ENCODE measurements at places on chromosomes 4 and X.
A peak's percentile ranks its signal among the peaks of the same experiment; 100 is the strongest.

- no peak for DNase-seq
Observed at GRCh38 chrX:105451401-105451800, 230.9 kb upstream of the TEX13A start.

GRCh38 chrX:12327836-12328235, 189.6 kb downstream of the FRMPD4 start:
- DNase-seq: no peak

DNA sequence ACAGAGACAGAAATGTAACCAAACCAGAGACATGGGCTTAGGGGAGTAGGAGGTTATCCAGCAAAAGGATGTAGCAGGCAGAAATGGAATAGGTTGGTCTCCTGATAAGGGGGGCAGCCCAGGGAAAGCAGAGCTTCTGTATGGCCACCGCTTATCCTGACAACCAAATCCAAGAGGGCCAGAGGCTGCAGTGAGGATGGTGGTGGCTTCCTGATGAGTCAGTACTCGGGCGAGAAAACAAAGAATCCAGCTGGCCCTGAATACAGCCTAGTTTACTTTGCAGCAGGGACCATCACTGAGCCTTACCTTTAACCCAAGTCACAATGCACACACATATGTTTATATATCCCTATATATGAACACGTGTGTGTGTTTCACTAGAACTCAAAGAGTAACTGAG, 129.7 kb upstream of the FTHL17 start:
- DNase-seq: no peak

- no peak for DNase-seq
Observed at GRCh38 chr4:94965852-94966251, 208.1 kb downstream of the BMPR1B start.

GRCh38 chr4:157804986-157805385, 367.8 kb downstream of the GASK1B start:
- no peak for DNase-seq

GRCh38 chr4:52102587-52102986, 51.5 kb downstream of the SPATA18 start:
- DNase-seq: no peak

DNA sequence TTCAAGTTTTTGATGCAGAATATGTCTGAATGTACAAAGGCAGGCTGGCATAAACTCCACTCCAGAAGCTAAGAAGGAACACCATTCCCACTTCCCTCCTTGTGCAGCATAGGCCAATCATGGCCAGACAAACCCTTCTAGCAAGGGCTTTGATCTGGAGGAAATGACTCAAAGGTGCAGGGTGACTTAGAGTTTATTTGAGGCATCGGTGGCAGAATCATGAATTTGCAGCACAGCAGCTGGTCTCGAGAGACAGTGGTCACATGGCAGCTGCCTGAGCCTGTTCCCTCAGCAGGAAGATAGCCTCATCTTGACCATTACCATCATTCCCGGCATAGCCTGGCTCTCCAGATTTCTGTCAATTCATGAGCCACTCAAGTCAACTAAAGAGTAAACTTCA, 154.5 kb downstream of the ATP10D start:
- DNase-seq: no peak

DNA sequence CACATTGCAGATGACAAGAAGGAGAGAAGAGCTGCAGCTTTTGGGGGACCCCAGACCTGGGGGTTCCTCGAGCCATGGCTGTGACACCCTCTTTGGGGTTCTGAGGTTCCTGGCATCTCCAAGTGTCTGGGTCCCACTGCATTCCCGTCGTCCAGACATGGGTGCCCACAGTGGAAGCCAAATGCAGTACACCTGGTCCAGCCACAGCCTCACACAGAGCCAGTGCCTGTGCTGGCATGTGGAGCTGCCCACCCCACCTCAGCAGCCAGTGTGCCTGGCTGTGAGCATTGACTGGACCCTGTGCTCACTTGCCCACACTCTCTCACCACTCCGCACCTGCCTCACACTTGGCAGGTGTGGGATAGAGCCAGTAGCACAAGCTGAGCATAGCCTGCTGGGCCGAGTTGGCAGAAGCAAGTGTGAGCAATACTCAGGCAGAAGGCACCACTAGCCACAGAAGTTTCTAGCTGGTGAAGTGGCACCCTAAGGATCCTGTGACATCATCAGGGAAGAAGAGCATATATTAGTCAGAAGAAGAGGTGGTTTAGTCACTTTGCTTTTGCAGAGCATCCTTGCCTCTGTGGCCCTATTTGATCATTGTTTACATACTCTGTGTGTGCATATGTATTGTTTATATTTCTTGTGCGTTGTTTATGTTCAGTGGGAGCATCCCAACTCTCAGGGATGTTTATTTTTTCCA, 65.0 kb upstream of the MAGEB2 start:
- no peak for DNase-seq

GRCh38 chr4:147717878-147718277, 14.0 kb upstream of the ARHGAP10 start:
- DNase-seq: no peak

DNA sequence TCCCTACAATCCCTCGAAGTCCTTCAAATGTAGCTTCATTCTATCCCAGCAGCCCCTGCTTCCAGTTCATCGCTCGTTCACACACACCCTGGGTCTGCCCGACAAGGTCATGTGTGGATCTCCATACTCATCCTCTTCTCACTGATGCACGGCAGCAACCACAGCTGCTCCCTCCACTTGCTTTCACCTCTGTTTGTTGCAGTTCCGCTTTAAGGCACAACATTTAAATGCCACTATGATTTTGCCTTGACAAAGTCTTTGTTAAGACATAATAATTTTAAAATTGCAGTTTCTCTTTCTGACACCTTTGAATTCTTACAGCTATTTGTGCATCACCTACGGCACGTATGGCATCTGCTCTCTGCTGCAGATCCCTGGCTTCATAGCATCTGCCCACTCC, 1.8 kb downstream of the ODAPH start:
- no peak for DNase-seq

DNA sequence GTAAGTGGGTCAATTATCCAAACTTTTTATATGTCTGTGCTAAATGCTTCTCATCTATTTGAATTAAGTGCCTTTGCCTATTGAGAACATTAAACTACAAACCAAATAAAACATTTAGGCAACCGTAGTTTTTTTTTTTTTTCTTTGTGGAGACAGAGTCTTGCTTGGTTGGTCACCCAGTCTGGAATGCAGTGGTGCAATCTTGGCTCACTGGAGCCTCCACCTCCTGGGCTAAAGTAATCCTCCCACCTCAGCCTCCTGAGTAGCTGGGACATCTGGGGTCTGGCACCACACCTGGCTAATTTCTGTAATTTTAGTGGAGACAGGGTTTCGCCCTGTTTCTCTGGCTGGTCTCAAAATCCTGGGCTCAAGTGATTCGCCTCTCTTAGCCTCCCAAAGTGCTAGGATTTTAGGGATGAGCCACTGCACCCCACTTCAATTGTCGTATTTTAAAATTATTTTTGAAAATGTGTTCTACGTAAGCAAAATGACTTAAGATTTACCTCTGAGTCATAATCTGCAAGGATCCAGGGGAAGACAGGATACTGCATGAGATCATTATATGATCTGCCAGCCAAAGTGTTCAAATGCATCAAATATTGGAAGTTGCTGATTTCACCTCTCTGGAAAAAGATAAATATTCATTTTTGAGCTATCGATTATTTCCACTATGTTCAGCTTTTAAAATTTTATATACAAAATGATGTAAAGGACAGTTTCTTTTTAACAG, 125.6 kb downstream of the CDS1 start:
- no peak for DNase-seq

DNA sequence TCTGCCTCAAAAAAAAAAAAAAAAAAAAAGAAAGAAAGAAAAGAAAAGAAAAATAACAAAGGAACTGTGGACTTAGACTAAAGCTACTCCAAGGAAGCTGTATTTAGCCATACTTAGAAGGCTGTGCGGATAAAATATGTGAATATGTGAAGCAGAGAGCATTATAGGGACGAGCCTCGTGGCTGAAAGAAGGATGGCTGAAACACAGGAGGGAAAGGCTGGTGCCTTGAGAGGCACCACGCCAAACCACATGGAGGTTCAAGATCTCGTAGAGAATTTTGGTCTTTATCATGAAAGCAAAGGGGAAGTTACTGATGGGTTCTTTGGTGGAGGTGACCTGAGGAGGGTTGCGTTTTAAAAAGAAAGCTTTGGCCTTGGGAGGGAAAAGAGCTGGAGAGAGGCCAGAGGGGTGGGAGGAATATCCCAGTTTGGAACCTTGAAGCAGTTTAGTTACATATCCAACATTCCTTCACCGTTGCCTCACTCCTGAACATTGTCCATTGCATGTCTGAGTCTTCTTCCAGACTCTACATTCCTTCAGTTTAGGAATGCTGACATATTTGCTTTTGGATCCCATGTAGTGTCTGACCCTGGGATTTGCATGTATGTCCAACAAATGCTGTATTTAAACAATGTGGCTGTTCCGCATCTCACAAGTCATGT, 82.5 kb downstream of the CPE start:
- DNase-seq: no peak

DNA sequence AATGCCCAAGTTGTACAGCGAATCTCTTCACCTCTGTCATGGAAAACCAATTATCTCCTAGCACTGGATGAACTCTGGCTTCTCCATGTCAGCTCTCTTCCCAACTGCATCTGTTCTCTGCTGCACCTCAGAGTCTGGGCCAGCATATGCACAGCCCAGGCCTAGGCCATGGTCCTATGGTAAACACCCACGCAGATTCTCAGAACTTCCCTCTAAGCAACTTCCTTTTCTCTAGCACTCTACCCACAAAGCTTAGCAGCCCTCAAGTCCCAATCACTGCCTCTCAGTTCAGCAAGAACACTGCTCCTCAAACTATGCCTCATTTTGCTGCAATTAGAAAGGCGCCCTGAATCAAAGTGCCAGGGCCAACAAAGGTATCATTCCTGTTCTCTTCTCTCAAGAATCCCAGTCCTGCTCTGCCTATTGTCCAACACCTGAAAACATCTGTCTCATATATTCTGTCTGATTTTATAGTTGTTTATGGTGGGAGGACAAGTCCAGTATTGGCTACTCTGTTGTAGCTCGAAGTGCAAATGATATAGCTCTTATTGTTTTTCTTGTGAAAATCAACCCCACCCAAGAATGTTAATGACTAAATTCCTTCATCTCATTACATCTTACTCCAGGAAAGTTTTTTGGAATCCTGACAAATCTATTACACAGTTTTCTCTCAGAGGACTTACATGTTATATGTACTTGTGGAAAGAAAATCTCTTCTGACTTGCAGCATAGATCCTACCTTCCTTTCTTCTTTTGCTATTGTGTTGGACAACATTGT, 85.4 kb downstream of the DCHS2 start:
- no peak for DNase-seq

- no peak for DNase-seq
Observed at GRCh38 chr4:14583752-14584151, 418.5 kb upstream of the CPEB2 start.

GRCh38 chr4:81023484-81023883, 7.0 kb upstream of the BMP3 start:
- no peak for DNase-seq

DNA sequence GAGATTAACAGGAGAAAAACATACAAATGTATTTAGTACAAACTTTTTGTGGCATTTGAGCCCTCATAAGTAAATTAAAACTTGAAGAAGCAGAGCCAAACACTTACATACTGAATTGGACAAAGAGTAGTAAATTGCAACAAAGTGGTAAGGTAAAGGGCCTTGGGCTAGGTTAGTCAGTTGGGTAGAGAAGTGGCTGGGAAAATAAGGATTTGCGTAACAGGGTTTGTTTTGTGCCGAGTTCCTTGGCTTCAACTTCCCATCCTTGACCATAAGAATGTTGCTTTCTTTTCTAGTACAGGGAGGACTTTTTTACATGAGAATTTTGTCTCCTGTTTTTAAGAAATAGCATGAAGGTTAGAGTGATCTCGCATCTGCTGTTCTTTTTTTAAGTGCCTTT, 33.3 kb upstream of the DSPP start:
- DNase-seq: no peak

DNA sequence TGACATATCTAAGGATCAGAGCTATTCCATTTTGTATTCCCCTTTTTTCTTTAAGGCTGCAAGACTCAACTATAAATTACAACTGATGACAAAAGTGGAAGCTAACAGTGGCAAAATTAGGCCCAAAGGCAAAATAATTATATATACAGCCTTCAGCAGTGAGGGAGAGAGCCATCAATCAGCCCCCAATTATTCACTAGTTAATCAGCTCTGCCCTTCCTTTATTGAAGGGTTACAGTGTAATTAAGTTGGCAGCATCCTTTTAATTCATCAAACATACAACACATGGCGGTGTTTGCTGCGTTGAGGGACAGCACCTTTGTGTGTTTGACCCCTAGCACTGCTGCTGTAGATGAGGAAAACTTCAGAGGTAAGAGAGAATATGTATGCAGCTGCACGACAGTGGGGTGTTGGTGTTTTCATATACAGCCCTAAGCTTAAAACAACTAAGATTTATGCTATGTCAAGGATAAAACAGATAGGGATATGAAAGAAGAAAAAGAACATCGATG, 973.9 kb upstream of the POU3F4 start:
- DNase-seq: no peak

- DNase-seq: no peak
Observed at GRCh38 chr4:161256716-161257115, 907.1 kb downstream of the FSTL5 start.

- no peak for DNase-seq
Observed at GRCh38 chrX:2224161-2224560, 276.6 kb downstream of the DHRSX start.

GRCh38 chr4:1752284-1753041, 31.1 kb downstream of the TACC3 start:
- DNase-seq: peak; percentile 75

- DNase-seq: no peak
Observed at GRCh38 chr4:42080306-42080705, 72.1 kb downstream of the BEND4 start.

- DNase-seq: no peak
Observed at GRCh38 chr4:110484767-110485166, 8.8 kb downstream of the ENPEP start.
